ENCODE measurements at places on chromosomes 7 and 10.

- DNase-seq = no peak
Measured at GRCh38 chr7:99461221-99461620, 4.7 kb downstream of the ATP5MF start.

DNA sequence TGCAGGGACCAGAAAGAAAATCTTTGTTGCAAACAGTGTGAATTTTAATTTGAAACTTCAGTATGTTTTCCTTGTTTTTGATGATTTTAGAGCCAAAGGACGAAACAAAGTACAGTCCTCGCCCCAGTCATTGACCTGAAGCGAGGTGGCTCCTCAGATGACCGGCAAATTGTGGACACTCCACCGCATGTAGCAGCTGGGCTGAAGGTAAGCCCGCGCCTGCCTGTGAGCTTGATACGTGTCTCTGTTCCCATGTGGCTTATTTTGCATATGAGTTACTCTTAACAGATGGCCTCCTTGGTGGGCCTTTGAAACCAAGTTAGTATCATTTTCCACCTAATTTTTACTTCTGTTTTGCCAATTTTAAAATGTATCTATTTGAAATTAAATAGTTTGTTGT, 12.3 kb downstream of the RBM17 start:
- no peak for DNase-seq

DNA sequence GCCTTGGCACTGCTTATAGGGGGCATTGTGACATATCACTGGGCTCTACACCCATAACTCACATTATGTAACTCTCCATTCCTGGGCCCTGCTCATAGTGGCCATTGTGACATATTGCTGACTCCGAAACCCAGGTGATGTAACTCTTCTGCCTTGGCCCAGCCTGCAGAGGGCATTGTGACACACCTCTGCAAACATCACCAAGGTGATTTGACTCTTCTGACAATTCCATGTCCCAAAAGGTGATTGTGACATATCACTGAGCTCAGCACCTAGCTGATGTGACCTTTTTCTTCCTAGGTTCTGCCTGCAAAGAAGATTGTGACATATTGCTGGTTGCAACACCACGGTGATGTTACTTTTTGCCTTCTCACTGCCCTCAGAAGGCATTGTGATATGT, 36.5 kb upstream of the ZNF680 start:
- no peak for DNase-seq

DNA sequence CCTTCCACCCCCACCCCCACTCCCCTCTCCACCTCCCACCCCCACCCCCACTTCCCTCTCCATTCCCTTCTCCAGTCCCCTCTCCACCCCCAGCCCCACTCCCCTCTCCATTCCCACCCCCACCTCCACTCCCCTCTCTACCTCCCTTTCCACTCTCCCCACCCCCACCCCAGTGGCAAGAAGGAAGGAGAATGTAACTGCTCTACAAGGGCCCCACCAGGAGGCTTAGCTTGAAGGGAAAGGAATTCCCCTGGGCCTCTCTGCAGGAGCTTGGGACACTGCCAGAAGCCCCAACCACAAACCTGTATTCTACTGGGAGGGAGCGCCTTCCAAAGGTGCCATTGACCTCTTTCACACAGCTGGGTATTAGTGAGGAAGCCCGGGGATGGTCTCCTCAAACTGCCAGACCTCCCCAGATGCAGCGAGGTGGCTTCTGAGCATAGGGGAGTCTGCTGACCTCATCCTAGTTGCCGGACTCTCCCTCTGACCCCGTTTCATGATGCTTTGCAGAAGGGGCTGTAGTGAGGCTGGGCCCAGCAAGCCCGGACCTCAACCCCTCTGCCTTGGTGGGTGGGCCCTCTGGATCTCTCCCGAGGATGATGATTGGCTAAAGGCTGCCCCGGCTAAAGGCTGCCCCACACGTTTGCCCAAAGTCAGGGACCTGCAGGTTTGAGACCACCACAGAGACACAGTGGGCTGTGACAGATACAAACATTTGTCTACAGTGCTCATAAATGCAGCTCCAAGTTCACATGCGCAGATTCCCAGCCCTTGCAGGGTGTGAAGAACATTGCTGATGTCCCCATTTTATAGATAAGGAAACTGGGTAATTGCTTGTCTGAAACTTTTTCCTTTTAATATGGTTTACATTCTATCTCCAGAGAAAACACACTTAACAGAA, 2.9 kb downstream of the DEPP1 start:
- no peak for DNase-seq

DNA sequence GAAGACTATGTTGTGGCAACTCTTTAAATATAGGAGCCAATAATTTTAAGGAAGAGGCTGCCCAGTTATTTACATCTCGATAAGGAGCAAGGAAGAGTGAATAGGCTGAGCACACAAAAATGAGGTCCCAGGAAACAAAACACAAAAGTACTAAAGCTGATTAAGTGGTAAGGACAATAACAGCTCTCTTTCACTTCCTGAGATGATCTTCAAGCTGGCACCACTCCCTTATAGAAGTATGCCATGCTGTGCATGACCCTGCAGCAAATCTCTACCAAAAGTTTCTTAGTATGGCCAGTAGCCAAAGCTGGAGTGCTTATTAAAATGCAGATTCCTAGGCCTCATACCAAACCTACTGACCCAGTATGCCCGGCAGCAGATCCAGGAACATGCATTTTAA, 39.7 kb downstream of the CADPS2 start:
- DNase-seq = no peak
